ENCODE measurements at places on chromosomes 2 and 18.

DNA sequence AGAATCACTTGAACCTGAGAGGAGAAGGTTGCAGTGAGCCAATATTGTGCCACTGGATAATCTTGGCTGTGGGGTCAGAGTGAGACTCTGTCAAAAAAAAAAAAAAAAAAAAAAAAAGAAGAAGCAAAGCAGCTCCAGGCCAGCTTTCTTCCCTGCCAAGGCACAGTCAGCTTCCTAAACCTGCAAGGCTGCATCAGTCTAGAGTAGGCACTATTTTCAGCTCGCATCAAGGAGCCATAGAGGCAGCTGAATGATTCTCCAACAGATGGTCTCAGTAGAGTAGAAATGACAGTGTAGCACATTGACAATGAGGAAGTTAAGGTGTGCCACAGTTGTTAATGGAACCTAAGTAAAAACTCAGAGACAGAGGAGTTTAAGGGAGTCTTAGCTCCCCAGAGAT lies 35.6 kb downstream of the BMP10 start:
- DNase-seq, result no peak

DNA sequence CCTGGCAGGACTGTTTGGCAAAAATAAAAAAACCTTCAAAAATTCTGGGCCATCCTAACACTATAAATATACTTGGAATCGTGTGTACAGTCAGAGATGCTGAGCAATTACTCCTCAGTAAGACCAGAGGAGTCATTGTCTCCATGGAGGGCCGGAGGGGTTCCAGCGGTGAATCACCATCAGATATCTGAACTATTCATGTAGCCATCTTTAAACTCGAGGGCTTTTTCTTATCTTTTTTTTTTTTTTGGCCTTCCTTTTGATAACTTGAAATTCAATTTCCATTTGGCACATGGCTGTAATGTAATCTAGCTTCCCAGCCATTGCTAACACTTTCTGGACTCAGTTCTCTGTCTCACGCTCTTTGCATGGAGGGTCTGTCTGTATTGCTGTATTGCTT lies 7.4 kb upstream of the FHL2 start:
- no peak for DNase-seq

DNA sequence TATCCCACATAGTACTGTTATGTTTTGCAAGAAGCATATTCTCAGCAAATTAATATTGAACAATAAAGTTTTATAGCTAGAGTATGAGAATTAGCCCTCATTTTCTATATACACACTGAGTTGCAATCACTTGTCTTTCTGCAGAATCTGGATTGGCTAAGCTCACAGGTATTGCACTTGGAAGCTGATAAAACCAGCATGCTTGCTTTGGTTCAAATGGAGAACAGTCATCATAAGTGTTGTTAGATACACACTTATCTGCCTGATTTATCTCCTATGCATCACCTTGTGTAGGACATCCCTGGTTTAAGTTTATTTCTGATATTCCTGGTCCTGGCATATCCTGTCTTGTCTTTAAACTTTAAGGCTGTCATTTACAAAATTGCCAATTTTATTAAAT lies 38.0 kb upstream of the CYP20A1 start:
- DNase-seq, result no peak

DNA sequence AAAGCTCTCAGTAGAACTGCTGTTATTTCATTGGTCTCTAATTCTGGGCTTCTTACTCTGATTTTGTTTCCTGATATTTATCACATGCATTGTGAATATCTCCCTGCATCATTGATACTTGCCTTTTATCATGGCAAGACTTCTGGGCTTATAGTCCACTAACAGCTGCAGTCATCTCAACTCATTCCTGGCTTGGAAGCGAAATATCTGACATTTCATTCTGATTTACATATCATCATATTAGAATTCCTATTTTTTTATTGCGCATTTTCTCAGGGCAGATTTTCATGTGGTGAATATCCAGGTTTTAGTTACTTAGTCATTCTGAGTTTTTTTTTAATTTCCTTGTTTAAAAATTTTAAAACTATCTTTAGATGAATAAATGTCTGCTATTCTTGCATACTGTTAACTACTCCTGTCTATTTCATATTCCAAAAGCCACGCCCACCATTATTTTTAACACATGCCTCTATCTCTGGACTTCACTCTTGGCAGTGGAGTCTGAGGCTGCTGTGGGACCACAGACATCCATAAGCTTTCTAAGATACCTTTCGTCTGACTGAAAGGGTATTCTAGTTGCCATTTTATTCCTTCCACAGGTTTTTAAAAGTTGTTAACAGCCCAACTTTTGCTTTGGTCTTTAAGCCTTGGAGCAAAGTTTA lies 164.5 kb downstream of the IRS1 start:
- no peak for DNase-seq

GRCh38 chr2:65495251-65495877 lies 63.0 kb upstream of the SPRED2 start:
- DNase-seq, result no peak

GRCh38 chr2:179857236-179857635 lies 4.2 kb downstream of the ZNF385B start:
- no peak for DNase-seq

- DNase-seq, result no peak
Observed at GRCh38 chr2:150620855-150621254, 133.4 kb upstream of the RND3 start.

DNA sequence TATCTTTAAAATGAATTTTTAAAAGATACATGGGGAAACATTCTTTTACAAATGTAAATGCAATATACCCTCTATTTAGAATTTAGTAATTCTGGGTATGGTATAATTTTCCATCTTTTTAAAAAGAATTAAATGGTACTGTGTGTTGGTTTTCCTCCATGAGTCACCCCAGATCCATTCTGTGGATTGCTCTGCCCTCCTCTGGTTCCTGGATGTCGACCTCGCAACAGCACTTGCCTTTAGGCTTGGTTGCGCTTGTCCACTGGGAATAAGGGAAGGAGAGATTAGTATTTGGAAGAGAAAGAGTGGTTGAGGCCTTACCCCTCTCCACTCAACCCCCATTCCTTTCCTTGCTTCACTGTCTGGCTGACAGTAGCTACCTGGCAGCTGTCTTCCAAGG lies 90.4 kb downstream of the FTCDNL1 start:
- no peak for DNase-seq

DNA sequence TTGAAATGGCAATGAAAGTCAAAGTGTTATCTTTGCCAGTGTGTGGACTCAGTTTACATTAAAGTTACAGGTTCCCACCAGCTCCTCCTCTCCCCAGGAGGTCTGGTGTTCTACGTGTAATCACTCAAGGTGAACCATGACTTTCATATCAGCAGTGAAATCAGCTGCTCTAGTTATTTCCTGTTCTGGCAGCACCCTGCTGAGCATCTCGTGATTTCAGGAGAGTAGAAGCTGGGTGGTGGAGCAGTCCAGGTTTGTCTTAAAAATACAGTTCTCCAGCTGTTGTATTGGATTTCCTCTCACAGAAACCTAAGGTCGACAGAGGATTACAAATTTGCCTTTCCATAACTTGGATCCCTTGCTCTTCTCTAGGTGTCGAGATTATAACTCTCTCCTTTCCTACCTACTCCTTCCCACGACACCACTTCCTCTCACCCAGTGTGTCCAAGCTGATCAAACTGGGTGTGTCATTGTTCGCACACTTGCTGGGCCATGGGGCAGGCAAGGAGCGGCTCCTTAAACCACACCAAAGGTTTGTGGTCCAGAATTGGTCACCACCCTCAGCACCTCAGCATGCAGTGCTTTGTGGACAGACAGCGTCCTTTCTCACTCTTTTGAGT lies 13.0 kb upstream of the ARHGAP25 start:
- no peak for DNase-seq

DNA sequence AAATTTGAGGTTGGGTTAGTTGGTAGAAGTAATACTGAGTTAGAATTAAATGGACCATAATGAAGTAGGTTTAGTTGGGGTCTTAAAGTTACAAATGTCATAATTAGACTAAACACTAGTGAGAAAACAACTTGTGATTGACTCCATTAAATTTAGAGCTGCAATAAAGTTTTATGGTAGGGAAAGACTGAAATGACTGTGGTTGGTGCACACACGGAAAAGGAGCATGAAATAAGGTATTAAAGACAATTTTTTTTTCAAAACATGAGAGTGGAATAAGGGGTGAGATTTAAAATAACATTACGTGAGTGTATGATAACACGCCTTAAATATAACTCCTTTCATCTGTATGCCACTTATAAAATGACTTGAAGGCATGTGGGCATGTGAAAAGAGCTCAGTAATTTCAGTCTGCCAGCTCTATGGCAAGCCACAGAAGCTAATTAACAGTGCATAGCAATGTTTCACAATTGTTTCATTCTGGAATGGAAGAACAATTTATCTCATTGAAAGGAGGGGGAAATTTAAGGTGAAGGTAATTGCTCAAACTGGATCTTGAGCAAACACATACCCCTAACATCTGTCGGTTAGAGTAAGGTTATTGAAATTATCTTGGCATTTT lies 1.4 kb downstream of the FRZB start:
- no peak for DNase-seq

- no peak for DNase-seq
Observed at GRCh38 chr18:402129-402528, 98.4 kb downstream of the COLEC12 start.

- no peak for DNase-seq
Observed at GRCh38 chr2:239302808-239303557, 97.8 kb downstream of the HDAC4 start.

GRCh38 chr2:175540421-175540820 lies 358.9 kb upstream of the ATP5MC3 start:
- no peak for DNase-seq

- DNase-seq, result no peak
Observed at GRCh38 chr2:223311889-223312680, 260.1 kb downstream of the KCNE4 start.

- no peak for DNase-seq
Observed at GRCh38 chr2:113077921-113078320, 10.2 kb downstream of the IL1F10 start.

- DNase-seq, result no peak
Observed at GRCh38 chr2:246489-247144, 17.2 kb downstream of the SH3YL1 start.

- DNase-seq, result no peak
Observed at GRCh38 chr2:167491788-167492187, 603.5 kb downstream of the XIRP2 start.

GRCh38 chr18:12963069-12963468 lies 15.3 kb downstream of the SEH1L start:
- no peak for DNase-seq
